ENCODE measurements at places on chromosomes 6 and 20.
A peak's percentile ranks its signal among the peaks of the same experiment; 100 is the strongest.

GRCh38 chr6:20068421-20068988 is 143.8 kb downstream of the MBOAT1 start:
- no peak for DNase-seq

DNA sequence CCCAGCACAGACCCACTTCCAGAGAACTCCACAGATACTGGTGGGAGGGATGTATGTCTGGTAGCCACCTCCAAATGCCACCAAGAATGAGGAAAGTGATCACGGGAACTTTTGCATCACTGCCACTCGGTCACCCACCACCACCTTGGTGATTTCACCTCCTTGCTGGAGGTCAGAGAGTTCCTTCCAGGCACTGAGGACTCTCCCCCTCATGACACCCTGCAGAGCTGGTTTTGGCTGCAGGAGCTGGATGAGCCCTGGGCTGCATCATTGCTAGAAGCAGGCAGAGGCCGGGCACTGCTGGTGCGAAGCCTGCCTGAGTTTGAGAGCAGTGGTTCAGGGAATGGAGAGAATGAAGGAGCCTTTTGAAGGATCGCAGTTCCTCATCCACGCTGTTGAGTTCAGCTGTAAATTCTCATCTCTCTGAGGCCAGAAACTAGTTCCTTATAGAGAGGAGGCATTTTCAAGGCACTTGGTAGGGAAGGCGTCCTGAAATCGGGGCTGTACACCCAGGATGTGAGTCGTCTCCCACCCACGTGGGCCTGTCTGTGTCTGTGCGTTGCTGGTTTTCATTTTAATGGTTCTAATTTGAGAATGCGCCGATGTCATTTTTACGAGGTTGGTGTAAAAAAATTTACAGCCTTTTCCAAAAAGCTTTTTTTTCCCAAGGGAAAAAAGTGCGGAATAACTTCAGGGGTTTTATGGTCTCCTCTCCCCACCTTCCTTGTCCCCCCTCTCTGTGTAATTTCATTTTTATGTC is 25.0 kb downstream of the FOXP4 start:
- DNase-seq: no peak

DNA sequence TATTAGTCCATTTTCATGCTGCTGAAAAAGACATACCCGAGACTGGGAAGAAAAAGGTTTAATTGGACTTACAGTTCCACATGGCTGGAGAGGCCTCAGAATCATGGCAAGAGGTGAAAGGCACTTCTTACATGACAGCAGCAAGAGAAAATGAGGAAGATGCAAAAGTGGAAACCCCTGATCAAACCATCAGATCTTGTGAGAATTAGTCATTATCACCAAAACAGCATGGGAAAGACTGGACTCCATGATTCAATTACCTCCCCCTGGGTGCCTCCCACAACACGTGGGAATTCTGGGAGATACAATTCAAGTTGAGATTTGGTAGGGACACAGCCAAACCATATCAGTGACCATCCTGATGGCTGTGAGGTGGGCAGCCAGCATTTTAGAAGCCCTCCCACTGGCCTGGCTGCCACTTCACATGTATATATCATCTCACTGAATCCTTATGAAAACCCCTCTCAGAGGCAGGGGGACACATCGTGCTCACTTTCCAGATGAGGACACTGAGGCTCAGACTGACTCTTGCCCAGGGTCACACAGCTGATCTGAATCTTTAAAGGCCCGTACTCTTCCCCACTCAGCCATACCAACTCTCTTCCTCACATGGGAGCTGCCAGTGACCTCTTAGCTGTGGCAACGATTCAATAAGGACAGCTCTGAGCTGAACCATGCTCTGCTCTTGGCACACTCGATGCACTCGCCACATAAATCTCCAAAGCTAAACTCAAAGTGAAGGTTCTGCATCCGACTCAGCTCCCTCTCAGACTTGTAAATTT is 25.7 kb downstream of the BMP7 start:
- no peak for DNase-seq

- no peak for DNase-seq
These were observed 173.9 kb downstream of the LMBRD1 start for GRCh38 chr6:69622924-69623323.

GRCh38 chr6:161462148-161462547 is 188.3 kb upstream of the AGPAT4 start:
- DNase-seq: no peak

GRCh38 chr6:104566411-104566810 is 293.3 kb downstream of the HACE1 start:
- DNase-seq: no peak

GRCh38 chr6:39599973-39600372 is 125.2 kb downstream of the KIF6 start:
- no peak for DNase-seq

DNA sequence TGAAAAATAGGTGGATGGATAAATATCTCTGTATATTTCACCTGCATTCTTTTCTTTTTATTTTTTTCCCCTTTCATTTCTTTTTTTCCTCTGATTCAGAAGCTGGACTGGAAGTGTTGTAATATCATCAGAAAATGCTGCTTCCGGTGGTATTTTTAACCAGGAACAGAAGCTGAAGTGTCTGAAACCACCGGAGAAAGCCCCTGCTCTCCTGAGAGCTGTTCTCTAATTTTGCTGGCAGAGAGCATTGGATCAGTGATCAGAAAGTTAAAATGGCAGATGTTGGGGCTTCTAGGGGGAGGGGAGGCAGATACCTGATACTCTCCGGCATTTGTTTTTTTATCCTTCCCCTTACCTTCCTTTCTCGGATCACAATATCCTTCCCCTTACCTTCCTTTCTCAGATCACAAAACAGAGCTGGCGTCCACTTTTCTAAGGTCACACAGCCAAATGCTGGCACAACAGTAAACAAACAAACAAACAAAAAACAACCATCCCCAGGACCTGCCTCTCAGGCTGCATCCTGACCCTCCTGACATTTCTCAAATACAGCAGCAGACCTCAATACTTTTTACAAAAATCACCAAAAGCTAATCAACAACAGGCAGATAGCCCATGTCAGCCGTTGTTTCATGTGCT is 143.2 kb upstream of the ZNF217 start:
- no peak for DNase-seq

GRCh38 chr6:52642368-52642767 is 28.5 kb upstream of the TMEM14A start:
- no peak for DNase-seq

- DNase-seq: no peak
These were observed 107.1 kb downstream of the TSHZ2 start for GRCh38 chr20:53079261-53079691.

- no peak for DNase-seq
These were observed 9.5 kb upstream of the SNRNP48 start for GRCh38 chr6:7580537-7580926.

DNA sequence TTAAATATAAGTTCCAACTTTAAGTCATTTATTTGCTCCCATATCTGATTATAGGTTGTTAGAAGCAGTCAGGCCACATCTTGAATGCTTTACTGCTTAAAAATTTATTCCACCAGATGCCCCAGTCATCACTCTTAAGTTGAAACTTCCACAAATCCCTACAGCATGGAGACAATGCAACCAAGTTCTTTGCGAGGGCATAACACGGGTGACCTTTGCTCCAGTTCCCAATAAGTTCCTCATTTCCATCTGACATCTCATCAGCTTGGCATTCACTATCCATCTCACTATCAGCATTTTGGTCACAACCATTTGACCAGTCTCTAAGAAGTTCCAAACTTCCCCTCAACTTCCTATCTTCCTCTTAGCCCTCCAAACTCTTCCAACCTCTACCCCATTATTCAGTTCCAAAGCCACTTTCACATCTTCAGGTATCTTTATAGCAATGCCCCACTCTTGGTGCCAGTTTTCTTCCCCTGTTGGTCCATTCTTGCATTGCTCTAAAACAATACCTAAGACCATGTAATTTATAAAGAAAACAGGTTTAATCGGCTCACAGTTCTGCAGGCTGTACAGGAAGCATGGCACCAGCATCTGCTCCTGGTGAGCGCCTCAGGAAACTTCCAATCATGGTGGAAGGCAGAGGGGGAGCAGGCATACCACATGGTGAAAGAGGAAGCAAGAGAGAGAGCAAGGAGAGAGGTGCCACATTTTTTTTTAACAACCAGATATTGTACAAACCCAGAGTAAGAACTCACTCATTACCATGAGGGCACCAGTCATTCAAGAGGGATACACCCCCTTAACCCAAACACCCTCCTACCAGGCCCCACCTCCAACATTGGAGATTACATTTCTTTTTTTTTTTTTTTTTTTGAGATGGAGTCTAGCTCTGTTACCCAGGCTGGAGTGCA is 15.9 kb upstream of the ITPR3 start:
- no peak for DNase-seq

DNA sequence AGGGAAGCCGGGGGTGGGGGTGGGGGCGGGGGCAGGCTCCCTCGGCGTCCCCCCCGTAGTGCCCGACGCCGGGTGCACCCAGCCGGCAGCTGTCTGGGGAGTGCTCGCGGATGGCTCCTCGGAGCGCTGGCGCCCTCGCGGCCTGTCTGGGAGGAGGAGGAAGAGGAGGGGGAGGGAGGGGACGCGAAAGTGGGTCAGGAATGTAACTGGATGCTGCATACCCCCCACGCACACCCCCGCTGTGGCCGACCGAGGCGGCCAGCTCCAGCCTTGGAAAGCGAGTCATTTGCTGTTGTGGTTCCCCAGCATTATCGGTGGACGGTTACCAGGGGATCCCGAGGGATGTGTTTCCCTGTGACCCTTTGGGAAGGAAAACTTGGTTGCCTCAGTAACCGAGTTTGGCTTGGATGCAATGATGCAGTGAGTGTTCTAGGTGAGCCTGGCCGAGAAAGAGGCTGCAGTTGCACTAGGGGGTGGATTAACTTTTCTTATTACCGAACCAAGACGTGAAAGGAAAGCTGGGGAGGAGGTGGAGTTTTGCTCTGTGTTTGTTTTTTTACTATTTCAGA is 55.2 kb upstream of the RREB1 start:
- DNase-seq: no peak

- DNase-seq: no peak
These were observed 197.1 kb upstream of the PLN start for GRCh38 chr6:118350881-118351430.

GRCh38 chr6:135535989-135536414 is 38.5 kb upstream of the AHI1 start:
- DNase-seq: no peak

DNA sequence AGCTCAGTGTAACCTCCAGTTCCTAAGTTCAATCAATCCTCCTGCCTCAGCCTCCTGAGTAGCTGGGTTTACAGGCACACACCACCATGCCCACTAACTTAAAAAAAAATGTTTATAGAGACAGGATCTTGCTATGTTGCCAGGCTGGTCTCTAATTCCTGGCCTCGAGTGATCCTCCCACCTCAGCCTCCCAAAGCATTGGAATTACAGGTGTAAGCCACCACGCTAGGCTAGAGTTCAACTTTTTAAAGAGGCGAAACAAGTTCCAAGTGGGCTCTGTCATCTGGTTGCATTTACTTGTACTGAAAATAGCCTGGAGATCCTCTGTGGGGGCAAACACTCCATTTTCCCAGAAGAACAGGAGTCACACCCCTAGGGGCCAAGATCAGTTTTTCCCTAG is 100.7 kb upstream of the RIPOR2 start:
- no peak for DNase-seq

GRCh38 chr6:124658053-124658452 is 304.2 kb upstream of the RNF217 start:
- DNase-seq: no peak

DNA sequence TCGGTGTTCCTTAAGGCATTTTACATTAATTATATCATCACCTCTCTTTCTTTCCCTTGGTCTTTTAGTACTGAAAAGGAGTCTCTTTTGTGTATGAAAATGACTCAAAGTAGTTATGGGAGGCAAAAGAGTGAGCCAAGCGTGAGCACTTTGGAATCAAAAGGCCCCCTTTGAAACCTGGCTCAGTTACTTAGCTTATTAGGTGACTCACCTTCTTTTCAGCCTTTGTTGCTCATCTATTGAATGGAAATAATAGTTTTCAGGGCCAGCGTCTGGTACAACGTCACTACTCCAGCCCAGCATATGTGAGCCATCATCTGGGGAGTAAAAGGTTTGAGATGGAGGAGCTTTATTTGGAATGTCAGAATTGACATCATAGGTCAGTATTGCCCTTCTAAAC is 147.4 kb upstream of the SCGN start:
- no peak for DNase-seq

- DNase-seq: no peak
These were observed 3.1 kb downstream of the YTHDF1 start for GRCh38 chr20:63212792-63213191.

DNA sequence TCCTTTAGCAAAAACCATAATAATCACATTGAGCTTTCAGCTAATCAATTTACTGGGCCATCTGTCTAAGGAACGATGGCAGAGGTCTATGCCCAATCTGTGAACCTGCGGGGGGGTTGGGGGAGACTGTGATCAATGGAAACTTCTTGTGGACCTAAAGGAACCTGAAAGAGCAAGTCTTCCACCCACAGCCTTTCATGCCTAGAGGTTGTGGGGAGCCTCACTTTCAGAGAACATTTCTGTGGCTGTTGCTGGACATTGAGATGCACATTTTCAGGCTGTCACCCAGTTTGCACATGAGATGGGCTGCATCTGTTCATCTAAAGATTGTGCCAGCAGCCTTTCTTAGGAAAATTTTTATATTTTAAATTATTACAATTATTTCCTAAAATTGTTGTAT is 310.0 kb upstream of the SPTLC3 start:
- no peak for DNase-seq

DNA sequence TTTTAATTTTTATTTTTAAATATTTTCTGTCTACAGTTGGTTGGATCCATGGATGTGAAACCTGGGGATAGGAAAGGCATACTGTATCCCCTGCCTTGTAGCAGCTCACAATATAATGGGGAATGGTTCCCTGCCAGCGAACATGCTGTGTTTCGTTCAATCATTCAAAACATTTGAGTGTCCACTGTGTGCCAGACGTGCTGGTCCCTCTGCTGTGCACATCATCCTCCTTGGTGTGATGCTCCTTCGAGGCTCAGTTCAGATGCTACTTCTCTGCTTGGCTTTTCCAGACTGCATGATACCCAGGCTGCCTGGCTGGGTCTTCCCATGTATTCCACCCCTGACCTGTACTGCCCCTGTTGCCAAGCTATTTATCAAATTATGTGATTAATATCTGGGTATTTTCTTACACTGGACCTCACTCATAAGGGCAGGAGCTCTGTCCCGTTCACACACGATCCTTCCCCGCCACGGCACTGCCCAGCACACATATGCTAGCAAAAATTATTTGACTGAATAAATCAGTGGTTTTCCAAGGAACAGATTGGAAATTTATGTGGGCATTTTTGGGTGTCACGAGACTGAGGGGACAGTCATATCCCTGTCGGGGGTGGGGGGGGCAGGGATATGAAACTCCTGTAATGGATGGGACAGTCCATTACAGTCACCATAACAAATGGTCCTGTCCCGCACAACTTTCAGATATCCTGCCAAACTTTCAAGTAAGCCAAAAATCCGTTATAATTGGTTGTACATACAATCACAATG is 4.9 kb downstream of the SDCBP2 start:
- no peak for DNase-seq

GRCh38 chr6:161215876-161216615 is 57.8 kb downstream of the AGPAT4 start:
- DNase-seq: no peak

GRCh38 chr20:57869951-57870315 is 160.1 kb upstream of the PMEPA1 start:
- DNase-seq: no peak

GRCh38 chr20:62523473-62524203 is 47.8 kb upstream of the GATA5 start:
- peak; percentile 36 for DNase-seq
